Left colon (tissue), 2 donors: ENCODE measurements at places on chromosomes 11 and 22.
A peak's percentile ranks its signal among the peaks of the same experiment; 100 is the strongest.

DNA sequence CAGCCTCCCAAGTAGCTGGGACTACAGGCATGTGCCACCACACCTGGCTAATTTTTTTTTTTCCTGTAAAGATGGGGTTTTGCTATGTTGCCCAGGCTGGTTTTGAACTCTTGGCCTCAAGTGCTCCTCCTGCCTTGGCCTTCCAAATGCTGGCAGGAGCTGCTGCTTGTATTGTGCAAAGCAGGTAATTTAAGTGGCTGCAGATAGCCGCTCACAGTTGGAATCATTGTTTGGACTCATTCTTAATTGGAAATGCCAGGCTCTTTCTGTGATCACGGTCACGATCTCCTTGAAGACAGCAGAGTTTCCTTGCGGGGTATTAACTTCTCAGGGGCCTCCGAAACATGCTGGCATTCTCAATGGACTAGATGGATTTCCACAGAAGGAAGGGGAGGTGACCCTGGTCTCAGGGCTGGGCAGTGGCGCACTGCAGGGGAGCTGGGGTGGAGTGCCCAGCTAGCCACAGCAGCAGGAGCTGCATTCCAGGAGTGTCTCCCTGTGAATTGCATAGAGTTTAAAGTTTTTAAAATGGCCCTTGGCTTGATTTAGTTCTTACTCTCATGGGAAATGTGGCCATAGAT, 136.1 kb downstream of the MORC2 start:
- no peak for DNase-seq

DNA sequence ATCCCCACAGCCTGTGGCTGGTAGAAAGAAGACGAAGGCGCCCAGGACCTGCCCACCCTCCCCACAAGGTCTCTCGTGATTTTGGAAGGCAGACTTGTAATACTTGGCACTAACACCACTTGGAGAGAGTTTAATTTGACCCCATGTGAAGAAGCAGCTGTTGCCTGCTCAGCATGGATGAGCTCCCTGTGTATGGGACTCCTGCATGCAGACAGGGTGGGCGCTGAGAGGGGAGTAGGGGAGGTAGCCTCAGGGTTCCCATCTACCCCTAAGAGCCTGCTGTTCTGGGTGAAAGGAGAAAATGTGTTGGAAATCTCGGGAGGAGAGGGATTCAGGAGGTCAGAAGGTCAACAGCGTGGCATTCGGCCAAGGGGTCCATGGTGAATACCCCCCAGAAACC, 625.9 kb downstream of the TBC1D22A start:
- no peak for DNase-seq

GRCh38 chr11:2305788-2306451, 4.1 kb downstream of the TSPAN32 start:
- DNase-seq: peak; percentile 35

DNA sequence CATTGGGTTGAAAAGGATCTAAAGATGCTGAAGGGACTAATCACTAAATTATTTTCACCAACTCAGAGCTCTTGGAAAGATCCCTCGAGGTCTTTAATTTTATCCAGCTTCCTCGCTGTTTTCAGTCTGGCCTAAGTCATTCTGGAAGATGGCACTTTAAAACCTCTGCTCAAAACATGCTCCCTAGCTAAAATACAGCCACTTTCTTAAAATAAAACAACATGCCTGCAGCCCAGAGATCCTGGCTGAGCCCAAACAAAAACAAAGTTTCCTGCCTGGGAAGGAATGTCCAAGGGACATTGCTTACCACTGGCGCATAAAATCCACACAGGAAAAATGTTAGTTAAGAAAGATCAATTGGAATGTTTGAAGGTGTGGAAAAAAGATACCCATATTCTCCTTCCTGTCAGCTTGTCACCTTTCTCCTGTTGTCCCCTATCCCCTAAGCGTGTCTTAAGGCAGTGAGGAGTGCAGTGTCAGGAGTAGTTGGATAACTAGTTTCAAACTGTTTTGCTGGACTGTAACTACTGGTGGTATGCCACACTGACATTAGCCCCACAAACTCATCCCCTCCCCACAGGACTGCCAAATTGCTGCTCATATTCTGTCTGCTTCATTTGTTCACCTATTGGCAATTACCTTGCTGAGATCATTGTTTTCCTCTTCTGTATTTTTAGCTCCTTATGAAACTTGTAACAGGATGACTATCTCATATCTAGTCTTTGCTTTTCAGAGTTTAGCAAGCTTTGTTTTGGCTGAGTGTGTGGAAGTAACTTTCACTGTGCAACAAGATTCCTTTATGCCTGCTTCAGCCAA, 108.3 kb upstream of the SESN3 start:
- DNase-seq: no peak

- DNase-seq: no peak
Observed at GRCh38 chr11:94769880-94770279, 1.7 kb downstream of the AMOTL1 start.

- DNase-seq: no peak
Observed at GRCh38 chr11:129637473-129637872, 178.2 kb upstream of the TMEM45B start.

DNA sequence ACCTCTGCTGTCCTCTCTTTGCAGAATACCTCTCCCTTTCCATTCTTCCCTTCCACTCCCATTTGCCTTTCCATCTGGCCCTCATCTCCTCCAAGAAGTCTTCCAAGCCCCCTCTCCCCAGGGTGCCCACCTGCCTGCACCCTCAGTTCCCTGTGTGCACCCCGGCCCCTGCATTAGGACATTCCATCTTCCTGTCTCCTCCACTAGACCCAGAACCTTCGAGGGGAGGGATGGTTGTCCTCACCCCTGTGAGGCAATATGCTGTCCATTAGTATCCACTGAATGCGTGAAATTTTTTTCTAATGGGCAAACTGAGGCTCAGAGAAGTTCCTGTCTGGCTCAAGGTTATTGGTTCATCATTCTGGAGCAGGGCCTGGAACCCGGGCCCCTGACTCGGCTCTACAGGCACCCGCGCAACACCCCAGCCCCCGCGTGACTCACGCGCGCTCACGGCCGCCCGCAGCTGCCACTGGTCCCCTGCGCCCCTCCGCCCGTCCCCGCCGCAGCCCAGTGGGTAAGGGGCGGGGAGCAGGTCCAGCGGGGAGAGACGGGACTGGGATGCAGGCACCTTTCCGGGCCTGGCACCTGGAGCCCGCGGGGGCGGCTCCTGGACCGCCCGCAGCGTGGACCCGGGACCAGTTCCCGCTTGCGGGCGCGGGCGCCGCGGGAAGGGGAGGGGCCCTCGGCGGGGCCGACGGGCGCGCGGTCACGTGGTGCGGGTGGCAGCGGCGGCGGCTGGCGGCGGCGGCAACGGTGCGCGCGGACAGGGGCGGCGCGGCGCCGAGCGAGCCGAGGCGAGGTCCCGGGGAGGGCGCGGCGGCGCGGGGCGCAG, 7.0 kb downstream of the SEPTIN3 start:
- peak; percentile 59 for DNase-seq
